ENCODE measurements at places on chromosomes 11 and 22. TPM values are rescaled to one million over a fixed set of nuclear protein-coding genes. Genes with fewer than 3 reads are reported as not detected.

GRCh38 chr22:19704355-19705015, 9.8 kb upstream of the SEPTIN5 start:
- no peak for DNase-seq

- DNase-seq = peak; percentile 67
Observed at GRCh38 chr11:34358728-34359547, 1.1 kb upstream of the ABTB2 start.

GRCh38 chr11:43735115-43735514, 54.6 kb downstream of the HSD17B12 start:
- no peak for DNase-seq

DNA sequence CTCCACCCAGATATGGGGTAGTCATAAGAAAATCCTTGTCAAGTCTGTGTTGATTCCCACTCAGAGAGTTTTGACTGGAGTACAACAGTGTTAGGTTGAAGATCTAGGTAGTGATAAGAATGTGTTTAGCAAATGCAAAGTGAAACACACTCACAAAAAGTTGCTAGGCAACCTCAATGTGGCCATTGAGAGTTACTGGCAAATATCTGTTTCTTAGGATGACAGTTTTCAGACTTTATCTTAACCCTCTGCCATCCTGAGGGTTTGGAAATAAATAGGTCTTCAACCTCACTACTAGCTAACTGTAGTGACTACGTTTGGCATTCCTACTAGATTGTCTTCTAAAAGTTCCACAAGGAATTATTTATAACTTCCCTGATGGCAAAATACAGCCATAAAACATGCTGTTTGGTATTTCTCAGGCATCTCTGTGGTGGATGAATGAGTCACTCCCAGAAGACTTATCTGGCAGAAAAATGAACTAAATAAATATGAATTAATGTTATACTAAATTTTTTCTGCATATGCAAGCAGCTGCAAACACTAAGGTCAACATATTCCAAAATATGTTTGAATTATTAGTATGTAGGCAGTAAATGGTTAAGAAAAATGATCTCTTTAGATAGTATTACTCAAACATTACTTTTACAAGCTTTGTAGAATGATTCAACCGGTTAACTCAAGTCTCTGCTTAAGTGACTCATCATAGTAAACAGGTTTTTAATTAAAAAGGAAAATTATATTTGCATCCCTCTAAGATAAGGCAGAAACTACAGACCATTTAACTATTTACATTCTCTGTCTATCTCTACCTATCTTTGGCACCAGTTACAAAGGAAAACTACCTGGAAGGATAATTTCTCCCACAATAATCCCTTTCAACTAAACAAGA, 17.1 kb upstream of the SYTL2 start:
- DNase-seq = peak; percentile 50

DNA sequence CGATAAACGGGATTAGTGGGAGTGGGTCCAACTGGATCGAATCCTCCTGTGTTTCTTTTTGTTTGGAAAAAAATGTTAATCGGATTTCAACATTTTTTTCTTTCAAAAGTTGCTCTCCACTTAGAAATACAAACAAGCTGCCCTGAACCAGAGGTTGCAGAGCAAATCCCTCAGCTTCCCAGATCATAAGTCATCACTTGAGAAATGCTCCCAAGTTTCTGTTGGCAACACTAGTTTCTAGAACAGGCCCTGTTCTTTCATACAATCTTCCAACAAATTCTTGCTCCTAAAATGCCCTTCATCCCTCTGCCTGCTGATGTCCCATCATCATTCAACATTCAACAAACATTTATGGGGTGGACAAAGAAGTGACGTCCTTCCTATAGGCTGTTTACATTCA, 1.3 kb upstream of the MLC1 start:
- no peak for DNase-seq

DNA sequence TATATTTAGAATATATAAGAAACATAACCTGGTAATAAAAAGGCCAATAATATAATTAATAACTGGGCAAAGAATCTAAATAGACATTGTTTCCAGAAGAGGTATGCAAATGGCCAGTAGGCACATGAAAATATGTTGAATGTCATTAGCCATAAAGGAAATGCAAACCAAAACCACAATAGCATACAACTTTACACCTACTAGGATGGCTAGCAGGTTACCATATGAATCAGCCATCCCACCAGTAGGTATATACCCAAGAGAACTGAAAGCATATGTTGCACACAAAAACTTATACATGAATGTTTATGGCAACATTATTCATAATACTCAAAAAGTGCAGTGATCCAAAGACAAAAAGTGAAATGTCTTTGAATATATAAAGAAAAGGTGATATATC, 2.7 kb upstream of the OR2D2 start:
- DNase-seq = no peak

GRCh38 chr11:93132836-93133235, 65.0 kb downstream of the SLC36A4 start:
- no peak for DNase-seq

- DNase-seq = no peak
Observed at GRCh38 chr11:122882189-122882856, at the start of gene JHY. JHY (plus strand) TSS chr11:122882759; CDS start chr11:122885850, 3,091 bp downstream.

DNA sequence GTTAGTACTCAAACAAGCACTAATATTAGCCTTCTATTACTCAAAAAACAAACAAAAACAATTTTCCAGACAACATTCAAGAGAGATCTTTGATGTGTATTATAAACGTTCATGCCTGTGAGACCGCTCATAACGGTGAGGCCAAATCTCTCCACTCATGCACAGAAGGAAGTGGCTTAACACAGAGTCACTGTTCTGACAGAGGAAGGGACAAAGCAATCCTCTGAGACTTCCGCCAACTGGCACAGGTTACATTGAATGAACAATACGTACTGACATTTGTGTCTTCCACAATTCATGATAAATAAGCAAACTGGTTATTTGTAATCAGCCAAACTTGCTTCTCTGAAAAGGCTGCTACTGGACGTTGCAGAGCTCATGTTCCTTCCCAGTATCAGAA, 30.5 kb downstream of the CHKA start:
- no peak for DNase-seq

- no peak for DNase-seq
Observed at GRCh38 chr11:17812091-17812864, 77.7 kb downstream of the KCNC1 start.

GRCh38 chr11:62680825-62681240, 2.0 kb upstream of the UBXN1 start:
- peak; percentile 64 for DNase-seq

DNA sequence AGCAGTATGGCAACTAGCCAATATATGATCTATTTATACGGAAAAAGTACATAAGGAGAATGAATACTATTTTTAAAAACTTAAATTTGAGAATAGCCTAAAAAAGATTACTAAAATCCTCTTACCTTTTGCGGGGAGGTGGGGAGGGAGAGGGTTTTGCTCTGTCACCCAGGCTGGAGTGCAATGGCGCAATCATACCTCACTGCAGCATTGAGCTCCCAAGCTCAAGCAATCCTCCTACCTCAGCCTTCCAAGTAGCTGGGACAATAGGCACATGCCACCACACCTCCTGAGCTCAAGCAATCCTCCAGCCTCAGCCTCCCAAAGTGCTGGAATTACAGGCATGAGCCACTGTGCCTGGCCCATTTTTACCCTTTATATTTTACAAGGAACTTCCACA, 82.0 kb downstream of the TTC28 start:
- no peak for DNase-seq

GRCh38 chr11:8807544-8808225, 103.3 kb upstream of the AKIP1 start:
- DNase-seq = peak; percentile 79

DNA sequence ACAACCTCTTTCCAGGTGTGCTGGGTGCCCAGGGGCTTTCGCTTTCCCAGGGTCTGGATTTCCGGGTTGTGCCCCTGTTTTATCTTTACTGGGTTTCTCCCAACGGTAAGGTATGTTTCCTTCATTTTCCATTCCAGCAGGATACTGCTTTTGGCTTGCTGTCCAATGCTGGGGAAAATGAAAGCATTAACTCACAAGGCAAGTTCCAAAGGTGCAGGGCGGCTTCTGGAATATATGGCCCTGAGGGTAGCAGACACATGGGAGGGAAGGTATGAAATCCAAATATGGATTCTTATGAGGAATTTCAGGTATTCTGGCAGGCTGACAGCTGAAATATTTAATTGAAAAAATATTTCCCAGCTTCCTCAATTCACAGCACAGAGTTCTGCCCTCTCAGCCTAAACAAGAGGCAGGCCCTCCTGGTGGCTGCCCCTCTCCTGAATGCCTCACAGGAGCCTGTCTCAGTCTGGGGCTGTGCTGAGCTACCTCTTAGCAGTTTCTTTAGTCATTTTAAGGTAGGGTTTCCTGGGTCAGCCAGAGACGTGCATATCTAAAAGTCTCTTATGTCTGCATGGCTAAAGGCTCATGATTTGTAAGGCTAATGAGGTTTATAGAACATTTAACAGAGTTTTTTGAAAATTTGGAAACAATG, 318.6 kb upstream of the B3GAT1 start:
- no peak for DNase-seq

- no peak for DNase-seq
Observed at GRCh38 chr11:23856654-23857053, 640.2 kb upstream of the LUZP2 start.

DNA sequence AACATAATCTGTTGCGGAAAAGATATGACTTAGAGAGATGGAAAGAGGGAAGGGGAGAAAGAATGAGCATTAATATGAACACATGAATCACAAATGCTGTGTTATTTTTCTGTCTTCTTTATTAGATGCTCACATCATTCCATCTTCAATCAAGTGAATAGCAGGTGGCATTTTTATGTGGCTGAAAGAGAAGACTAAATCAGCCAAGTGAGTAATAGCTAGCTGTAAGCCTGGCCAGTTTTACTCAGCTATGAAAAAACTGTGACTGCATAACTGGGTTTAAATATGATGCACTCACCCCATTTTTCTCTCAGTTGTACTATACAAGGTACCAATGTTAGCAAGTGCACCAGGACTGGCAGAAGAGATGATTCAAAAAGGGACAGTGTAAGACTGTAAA, 571.1 kb downstream of the JRKL start:
- no peak for DNase-seq

DNA sequence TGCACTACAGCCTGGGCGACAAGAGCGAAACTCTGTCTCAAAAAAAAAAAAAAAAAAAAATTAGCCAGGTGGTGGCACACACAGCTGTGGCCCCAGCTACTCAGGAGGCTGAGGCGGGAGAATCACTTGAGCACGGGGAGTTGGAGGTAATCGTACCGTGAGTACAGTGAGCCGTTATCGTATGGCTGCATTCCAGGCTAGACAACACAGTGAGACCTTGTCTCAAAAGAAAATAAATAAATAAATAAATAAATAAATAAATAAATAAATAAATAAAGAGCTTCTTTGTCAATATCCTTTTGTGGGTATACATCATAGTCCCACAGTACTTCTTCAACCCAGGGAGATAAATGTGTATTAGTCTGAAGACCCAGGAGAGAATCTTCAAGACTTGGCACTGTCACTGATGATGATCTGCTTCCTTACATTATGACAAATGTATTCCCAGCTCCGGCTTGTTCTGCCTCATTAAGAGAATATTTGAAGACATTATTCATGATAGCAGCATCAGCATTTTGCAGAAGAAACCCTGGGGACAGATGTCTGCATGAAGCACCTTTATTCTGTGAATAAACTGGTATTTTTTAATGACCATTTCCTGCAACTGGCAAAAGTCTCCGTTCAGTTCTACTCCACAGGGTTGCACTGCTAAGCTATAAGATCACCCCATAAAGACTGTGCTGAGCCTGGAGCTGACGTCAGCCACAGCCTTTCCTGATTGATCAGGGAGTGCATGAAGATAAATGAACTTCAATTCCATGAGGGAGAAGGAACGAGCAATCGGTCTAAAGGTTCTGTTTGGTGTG, 1.6 kb upstream of the ACY3 start:
- no peak for DNase-seq

DNA sequence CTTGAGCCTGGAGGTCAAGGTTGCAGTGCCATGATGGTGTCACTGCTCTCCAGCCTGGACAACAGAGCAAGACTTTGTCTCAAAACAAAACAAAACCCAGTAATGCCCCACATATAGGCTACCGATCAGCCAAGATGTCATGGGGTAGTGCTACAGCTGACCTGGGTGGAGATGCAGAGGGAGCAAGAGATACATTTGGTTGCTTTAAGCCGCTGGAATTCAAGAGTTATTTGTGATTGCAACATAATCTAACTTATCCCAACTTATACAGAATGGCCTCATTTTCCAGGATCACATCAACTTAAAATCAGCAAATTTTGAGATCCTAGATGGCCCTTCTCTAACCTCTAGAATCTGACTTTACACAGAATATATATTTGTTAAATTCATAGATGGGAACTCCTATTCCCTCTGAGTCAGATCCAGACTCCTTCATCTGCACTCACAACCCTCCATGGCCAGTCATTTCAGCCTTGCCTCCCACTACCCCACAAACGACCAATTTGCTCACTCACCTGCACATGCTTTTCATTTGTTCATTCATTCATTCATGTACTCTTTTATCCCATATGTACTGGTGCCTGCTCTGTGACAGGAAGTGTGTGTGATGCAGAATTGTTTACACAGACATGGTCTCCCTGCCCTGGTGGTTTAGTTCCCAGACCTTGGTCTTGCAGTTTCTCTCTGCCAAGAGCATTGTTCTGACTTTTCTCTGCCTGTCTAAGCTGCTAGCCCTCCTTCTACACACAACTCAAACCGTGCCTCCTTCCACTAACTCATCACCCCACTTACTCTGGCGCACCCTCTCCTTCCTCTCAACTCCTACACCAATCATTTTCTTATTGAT, 24.1 kb upstream of the APLNR start:
- DNase-seq = no peak

- peak; percentile 60 for DNase-seq
Observed at GRCh38 chr11:35260342-35260985, 121.5 kb downstream of the CD44 start.

GRCh38 chr11:35523861-35524260, 1.6 kb downstream of the PAMR1 start:
- DNase-seq = no peak

DNA sequence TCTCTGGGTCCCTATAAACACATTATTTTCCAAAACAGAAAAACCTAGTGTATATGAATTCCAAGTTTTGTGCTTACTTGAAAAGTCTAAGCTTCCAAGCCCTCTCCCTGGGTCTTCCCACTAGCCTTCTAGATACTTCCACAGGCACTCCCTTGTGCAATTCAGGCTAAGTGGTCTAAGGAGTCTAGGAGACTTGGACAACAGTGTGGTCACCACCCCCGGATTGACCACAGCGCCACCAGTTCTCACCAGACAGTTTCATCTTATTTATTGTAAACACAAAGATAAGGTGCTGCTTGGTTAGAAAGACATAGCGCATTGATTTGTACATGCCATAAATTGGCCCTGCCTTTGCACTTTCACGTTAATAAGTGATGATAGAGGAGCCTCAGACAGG, 623.9 kb downstream of the OPCML start:
- DNase-seq = no peak

The MYO7A gene
- total RNA-seq = 0.40 TPM

The CRYBB3 gene
- total RNA-seq = not detected

The OR2D2 gene
- total RNA-seq = not detected

The TRPM5 gene
- not detected for total RNA-seq

The ART5 gene
- total RNA-seq = 0.46 TPM

The SCGB1C1 gene
- not detected for total RNA-seq

The HBD gene
- not detected for total RNA-seq

The AQP11 gene
- total RNA-seq = 0.23 TPM

The C1QTNF4 gene
- not detected for total RNA-seq

The SYCE3 gene
- not detected for total RNA-seq
